Karpas-422 (cell line): ENCODE measurements at places on chromosomes 16 and 17. TPM values are rescaled to one million over a fixed set of nuclear protein-coding genes. Genes with fewer than 3 reads are reported as not detected.

The GJC1 gene
- total RNA-seq: 0.07 and 0.86 TPM in 2 replicates

The SLC12A3 gene
- 0.14 TPM in 1 of 2 replicates, not detected in the other for total RNA-seq

The EFNB3 gene
- total RNA-seq: not detected in 2 replicates

The PDP2 gene
- 7.7 and 11.7 TPM in 2 replicates for total RNA-seq

The CTF1 gene
- total RNA-seq: 0.94 and 1.1 TPM in 2 replicates

The BAIAP3 gene
- 0.18 TPM in 1 of 2 replicates, not detected in the other for total RNA-seq

The GRIN2C gene
- total RNA-seq: not detected in 2 replicates

DNA sequence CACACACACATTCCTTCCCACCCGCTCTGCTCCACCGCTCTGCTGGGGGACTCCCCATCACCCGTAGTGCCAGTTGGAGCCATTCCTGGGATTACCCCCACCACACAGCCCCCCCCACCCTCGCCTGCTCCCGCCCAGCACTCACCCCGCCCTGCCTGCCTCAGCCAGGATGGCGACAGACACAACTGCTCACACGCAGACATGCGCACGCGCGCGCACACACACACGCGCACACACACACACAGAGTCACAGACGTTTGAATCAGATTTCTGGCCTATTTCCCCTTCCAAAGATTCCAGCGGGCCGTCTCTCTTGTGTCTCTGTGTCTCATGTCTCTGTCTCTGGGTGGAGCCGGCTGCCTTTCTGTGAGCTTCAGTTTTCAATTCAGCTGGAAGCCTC is 4.4 kb downstream of the CACNA1G start:
- DNase-seq: no peak

- no peak for DNase-seq
Observed at GRCh38 chr17:66957951-66958579, 6.4 kb upstream of the CACNG4 start.

- no peak for DNase-seq
Observed at GRCh38 chr16:89317101-89317671, 99.7 kb downstream of the ZNF778 start.

- DNase-seq: peak; percentile 95
Observed at GRCh38 chr17:17749025-17749772, 67.9 kb downstream of the RAI1 start.

- DNase-seq: no peak
Observed at GRCh38 chr16:70422543-70422942, 16.4 kb downstream of the ST3GAL2 start.

GRCh38 chr16:641326-642188 is at the start of gene MCRIP2:
TSS of gene MCRIP2 (plus strand) at chr16:641828. CDS start at chr16:641992, 164 bp downstream.
- DNase-seq: peak; percentile 95

DNA sequence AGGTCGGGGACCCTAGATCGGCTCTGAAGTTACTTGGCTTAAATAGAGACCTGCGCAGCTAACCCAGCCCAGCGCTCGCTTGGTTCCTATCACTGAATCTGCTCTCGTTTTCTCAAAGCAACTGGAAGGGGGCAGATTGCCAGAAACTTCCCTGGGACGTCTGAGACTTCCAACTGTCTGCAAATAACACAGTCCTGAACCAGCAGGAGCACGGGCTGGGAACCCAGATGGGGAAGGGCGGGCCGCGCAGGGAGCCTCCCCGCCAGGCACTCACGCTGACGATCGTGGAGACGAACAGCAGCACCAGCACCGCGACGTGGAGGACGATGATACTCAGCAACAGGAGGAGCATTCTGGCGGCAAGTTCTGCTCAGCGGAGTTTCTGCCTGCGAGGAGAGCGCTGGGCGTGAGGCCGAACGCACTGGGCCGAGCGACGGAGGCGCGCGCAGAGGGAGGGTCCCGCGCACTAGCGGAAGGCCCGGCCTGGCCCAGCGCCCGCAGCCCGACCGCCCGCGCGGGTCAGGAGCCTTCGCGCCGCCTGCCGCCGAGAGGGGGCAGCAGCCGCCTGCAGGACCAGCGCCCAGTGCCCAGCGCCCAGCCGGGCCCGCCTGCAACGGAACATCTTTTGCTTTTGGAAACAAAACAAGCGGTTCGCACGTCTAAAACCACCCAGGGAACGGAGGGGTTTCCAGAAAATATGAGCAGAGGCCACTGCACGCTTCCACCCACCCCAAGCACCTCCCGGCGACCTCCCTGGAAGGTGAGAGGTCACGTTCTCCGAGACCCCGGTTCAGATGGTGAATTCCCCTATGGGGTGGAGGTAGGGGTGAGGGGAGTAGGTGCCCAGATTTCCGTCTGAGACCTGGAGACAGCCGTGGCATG is 4.5 kb downstream of the PMP22 start:
- DNase-seq: no peak

DNA sequence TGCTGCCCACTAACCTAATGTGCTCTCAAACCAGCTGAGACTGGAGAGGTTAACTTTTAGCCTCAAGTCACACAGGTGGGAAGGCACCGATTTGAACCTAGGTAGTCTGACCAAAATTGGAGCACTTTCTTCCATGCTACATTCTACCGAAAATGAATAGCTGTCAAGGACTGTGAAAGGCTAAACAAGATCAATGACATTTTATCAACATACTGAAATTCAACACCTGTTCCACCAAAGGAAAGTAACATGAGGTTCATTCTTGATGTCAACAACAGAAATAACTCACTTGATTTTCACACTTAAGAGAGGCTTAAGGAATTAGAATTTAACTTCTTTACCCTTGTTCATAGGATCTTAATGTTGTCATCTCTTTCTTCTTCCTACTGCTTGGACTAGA is 284.4 kb upstream of the MON1B start:
- DNase-seq: no peak

DNA sequence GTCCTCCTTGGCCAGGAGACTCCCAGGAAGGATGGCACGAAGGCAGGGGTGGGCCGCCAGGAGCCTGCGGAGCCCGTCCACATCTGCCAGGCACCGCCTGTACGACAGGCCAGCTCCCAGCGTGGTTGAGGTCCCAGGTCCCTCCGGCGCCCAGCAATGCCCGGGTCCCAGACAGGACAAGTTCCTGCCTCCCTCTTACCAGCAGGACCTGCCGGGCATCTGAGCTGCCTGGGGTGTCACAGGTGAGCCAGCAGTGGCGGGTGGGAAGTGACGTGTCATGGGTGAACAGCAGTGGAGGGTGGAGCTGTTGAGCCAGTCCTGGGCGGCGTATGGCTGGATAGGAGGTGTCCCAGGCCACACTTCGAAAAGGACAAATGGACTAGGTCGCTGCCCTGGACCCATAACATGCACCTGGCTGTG is 15.7 kb upstream of the BAHCC1 start:
- DNase-seq: no peak

- no peak for DNase-seq
Observed at GRCh38 chr17:61738249-61738648, 125.1 kb downstream of the BRIP1 start.

DNA sequence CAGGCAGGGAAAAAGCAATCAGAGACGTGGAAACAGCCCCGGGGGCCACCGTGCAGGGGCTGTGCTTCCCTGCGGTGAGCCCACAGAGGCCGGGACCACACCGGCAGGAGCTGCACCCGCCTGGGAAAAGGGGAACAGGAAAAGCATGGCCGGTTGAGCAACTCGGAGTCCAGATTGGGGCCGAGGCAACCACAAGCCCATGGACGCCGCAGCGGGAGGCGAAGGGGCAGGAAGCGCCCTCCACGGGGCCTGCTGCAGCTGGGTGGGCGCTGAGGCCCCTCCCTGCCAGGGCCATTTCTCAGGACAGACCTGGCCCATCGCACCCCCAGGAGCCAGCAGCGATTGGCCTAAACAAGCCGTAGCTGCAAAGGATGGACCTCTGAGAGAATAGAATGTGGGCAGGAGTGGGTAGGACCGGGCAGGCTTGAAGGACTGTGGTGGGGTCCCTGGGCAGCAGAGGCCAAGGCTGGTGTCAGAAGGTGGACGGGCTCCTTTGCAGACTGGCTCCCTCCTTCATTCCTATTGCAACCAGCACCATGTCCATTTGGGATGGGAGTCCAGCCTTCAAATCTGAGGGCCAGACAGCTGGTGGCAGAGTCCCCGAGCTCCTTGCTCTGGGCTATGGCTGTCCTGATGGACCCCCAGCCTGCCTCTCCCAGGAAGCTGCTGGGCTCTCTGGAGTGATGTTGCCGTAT is 30.4 kb downstream of the COX4I1 start:
- DNase-seq: no peak

GRCh38 chr16:65601781-65602180 is 479.9 kb upstream of the CDH11 start:
- DNase-seq: no peak

GRCh38 chr17:233473-233941 is 52.1 kb upstream of the DOC2B start:
- DNase-seq: no peak

- no peak for DNase-seq
Observed at GRCh38 chr16:85029408-85029784, 1.8 kb downstream of the KIAA0513 start.

- DNase-seq: no peak
Observed at GRCh38 chr17:81801327-81801726, 2.6 kb upstream of the GCGR start.

- DNase-seq: peak; percentile 78
Observed at GRCh38 chr17:69733171-69734012, 318.9 kb downstream of the MAP2K6 start.

- DNase-seq: no peak
Observed at GRCh38 chr16:56606071-56606475, 2.3 kb upstream of the MT2A start.

- no peak for DNase-seq
Observed at GRCh38 chr16:69179328-69180010, 7.5 kb upstream of the SNTB2 start.

GRCh38 chr16:67968400-67969253 is at the start of gene SLC12A4:
TSS of gene SLC12A4 (minus strand) at chr16:67968637. CDS start at chr16:67968553, 84 bp downstream.
- peak; percentile 94 for DNase-seq

DNA sequence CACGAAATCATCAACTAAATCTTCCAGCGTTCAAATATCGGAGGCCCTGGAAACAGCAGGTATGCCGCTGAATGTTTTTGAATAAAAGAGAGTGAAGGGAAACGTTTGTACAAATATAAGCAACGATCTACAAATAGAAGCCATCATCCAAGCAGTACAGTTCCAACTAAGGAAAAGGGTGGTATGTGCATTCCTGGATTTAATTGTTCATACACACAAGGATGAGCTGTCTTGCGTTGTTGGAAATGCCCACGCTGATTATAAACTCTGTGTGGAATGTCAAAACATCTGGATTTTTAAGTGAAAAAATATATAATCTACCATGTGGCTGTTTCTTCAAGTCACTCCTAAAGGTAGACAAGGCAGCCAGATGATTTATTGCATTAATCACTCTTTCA is 191.8 kb upstream of the HSBP1 start:
- DNase-seq: no peak

- DNase-seq: no peak
Observed at GRCh38 chr17:57966875-57967274, 11.7 kb upstream of the CUEDC1 start.

DNA sequence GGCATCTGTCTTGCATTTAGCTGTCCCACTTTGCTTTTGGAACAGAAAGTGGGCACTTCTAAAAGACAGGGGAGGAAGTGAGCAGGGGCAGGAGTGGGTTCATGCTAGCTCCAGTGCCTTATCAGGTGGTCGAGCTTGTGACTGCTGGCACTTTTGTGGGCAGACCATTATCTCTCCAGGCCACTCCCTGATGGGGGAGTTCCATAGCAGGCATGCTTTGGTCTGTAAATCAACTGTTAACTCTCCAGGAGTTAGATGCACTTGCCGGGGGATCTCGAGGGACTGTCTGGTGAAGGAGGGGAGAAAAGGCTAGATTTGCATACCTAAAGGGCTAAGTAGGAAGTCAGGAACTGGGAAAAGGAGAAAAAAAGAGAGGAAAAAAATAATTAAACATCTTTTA is 9.3 kb upstream of the CARD14 start:
- no peak for DNase-seq

GRCh38 chr16:89476811-89477261 is 13.5 kb downstream of the ANKRD11 start:
- DNase-seq: peak; percentile 77
